ENCODE measurements at places on chromosomes 11 and 22.

DNA sequence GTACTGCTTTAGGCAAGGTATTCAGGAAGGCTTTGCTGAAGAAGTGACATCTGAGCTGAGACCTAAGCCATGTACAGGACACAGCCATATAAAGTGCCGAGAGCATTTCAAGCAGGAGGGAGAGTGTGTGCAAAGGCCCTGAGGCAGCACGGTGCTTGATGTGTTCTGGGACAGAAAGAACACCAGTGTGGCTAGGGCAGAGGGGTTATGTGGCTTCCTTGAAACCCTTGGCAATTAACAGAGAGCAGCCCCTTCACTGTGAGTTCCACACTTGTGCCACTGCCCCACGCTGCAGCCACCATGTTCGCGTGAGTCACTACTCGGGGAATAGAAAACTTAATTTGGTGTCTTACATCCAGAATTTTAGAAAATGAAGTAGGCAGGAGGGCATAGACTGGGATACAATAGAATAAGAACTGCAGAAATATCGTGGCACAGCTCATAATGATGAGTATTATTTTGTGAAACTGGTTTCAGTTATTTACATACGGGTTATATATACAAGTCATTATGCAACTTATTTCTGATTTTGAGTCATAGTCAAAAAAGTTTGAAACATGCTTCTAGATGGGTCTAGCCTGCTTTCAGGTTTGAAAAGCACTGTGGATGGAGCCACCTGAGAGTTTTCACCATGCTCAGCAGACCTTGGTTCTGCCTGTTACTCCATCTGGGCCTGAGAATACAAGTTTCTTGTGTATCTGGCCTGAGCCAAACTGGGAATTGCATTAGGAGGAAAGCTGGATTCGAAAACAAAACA is 11.8 kb downstream of the IL10RA start:
- peak; percentile 72 for DNase-seq

DNA sequence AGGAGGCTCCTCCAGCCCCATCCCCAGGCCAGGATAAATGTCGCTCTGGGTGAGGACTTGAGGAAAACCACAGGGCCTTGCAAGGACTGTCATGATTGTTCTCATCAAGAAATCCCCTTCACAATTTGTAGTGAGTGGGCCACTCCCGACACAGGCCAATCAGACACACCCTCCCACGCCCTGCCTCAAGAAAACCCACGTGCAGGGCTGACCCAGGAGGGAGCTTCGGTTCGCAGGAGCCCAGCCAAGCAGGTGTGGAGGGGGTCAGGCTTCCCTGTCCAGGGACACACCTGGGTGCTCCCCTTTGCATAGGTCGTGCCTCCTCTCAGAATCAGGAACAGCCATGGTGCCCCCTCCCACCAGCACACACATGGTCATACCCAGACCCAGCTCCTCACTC is 43.2 kb downstream of the SHANK2 start:
- no peak for DNase-seq

GRCh38 chr11:134069426-134070341 is 812 bp downstream of the JAM3 start:
- no peak for DNase-seq

DNA sequence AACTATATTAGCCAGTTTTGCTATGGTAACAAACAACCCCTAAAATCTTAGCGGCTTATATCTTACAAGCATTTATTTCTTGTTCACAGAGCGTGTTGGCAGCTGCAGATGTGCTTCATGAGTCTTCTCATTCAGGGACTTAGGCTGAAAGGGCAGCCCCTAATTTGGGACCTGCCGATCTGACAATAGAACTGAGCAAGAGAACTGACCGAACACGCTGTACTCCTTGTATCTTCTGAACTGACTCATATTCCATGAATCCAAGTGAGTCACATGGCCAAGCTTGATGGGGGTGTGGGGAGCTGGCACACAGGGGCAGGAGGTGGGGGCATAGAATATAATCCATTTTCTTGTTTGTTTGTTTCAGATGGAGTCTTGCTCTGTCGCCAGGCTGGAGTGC is 481.7 kb upstream of the CADM1 start:
- no peak for DNase-seq

- peak; percentile 60 for DNase-seq
Measured at GRCh38 chr22:37309211-37310074, 27.1 kb downstream of the CYTH4 start.

- no peak for DNase-seq
Measured at GRCh38 chr11:56967726-56968125, 21.0 kb upstream of the OR5AK2 start.

GRCh38 chr11:10486161-10486840 is 31.2 kb downstream of the AMPD3 start:
- DNase-seq: peak; percentile 6

- no peak for DNase-seq
Measured at GRCh38 chr11:40290171-40290631, 1169.3 kb downstream of the LRRC4C start.

Measured in activated T-cell treated with anti-CD3 and anti-CD28 coated beads, Interleukin-2, amount 50 U/mL, for 48 hours (primary cell).